ENCODE measurements at places on chromosomes 2 and 18.

- no peak for DNase-seq
Observed at GRCh38 chr2:240685771-240686371, 3.2 kb upstream of the AQP12B start.

DNA sequence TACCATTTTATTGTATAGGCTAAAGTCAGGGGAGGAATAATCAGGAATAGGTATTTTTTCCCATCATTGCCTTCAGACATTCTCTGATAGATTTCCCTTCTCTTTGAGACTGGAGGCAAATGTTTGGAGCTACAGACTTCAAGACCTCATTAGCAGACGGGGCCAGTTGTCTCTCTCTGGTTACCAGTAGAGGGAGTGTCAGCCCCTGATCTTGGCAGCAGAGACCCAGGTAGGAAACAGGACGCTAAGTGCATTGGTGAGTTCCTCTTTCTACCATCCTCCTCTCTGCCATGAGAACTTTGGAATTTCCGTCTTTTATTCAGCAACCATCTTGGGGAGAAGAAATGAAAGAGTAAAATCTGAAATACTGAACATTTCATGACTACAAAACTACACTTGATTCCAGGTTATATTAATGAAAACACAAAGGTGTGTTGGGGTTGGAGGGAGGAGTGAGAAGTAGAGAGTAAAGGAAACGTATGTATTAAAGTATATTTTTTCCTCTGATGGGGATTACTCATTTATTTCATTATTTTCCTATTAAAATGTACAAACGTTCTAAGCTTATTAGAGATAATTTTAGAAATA is 186.2 kb upstream of the GCFC2 start:
- DNase-seq = no peak

- no peak for DNase-seq
Observed at GRCh38 chr18:48207733-48208132, 201.4 kb downstream of the ZBTB7C start.

DNA sequence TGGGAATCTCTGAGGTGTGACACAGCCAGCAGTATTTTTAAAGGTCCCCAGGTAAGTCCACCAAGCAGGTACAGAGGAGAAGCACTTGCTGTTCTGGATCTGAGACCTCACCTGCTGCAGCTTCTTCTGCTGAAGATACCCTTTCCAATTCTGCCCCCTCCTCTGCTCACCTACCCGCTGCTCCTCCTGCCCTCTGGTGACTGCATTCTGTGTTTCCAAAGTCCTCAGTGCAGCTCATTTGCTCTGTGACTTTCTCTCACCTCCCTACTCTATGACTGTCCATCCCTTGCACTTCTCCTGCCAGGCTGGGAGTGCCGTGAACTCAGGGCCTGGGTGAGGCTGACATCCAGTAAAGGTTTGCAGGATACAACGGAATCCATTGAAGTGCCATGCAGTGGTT is 205.2 kb upstream of the LYPD1 start:
- DNase-seq = no peak

- DNase-seq = no peak
Observed at GRCh38 chr18:3450799-3451182, 819 bp downstream of the TGIF1 start.

DNA sequence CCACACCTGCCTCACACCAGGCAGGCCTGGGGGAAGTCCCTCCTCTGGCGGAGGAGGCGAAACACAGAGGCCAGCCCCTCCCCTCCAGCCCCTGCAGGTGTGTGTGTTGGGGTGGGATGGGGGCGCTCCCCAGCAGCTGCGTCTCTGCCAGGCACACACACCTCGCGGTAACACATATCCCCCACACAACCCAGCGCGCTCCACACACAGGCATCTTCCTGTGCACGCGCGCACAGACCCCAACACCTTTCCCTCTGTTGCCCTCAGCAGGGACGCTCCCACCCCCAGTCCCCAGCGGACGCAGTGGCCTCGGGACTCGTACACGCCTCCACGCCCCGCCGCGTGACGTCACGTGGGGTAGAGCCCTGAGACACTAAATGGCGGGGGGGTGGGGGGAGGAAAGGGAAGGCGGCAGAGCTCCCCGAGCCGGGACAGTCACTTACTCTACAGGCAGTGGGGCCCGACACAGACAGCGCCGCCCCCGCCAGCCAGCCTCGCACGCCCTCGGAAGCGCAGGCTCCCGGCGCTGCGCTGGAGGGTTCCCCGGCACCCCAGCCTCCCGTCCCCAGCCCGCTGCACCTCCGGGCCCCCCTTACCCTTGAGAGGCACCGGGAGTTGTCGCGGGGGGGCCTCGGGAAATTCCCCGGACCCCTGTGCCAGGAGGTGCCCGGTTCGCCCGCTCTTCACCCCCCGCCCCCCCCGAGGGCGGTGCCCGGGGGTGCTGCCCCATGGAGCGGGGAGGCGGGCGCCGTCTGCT is at the start of gene WNT10A:
WNT10A (plus strand) TSS at position 751 of the 757 bp plus-strand sequence. CDS start 144 bp downstream, outside the sequence.
- DNase-seq = no peak

GRCh38 chr18:56284319-56284718 is 354.1 kb downstream of the TXNL1 start:
- DNase-seq = no peak

- DNase-seq = no peak
Observed at GRCh38 chr2:203841654-203842053, 25.9 kb upstream of the CTLA4 start.

GRCh38 chr18:48945953-48946217 is 4.9 kb downstream of the SMAD7 start:
- no peak for DNase-seq

- no peak for DNase-seq
Observed at GRCh38 chr2:213121690-213122089, 29.7 kb downstream of the IKZF2 start.

DNA sequence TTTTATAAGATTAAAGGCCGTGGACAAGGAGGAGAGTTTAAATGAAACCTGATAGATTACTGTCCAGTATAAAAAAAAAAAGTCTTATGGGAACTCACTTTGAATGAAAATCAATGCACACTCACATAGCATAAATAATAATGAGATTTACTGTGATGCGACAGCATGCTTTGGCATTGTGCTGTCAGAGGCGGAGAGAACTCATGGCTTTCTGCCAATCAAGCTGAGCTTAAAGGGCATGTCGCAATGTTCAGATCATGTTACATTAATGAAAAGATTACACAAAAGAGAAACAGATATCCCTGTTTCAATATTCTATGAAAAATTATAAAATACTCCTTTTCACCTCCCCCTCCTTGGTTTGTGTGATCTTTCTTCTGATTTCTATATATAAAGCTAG is 310.8 kb downstream of the ERBB4 start:
- peak; percentile 43 for DNase-seq

- no peak for DNase-seq
Observed at GRCh38 chr2:1162768-1163584, 212.3 kb downstream of the SNTG2 start.
